ENCODE measurements at places on chromosomes 5 and 9.

- no peak for DNase-seq
These were observed 76.2 kb downstream of the STK10 start for GRCh38 chr5:172111852-172112225.

DNA sequence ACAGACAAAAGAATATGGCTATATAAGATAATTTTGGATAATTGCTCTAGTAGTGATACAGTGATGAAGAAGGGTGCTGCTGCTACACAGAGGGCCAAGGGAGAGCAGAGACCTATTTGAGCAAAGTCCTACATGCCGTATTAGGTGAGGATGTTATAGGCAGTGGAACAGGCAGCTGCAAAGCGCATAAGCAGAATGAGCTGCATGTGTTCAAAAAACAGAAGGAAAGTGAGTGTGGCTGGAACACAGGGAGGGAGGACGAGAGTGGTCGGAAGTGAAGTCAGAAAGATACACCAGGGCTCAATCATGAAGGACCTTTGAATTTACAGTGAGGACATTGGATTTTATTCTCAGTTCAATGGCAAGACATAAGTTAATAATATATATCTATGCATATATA lies 35.4 kb downstream of the ITGA2 start:
- DNase-seq = no peak

- DNase-seq = no peak
These were observed 31.8 kb upstream of the TLR4 start for GRCh38 chr9:117672369-117672768.

- DNase-seq = no peak
These were observed 270.9 kb downstream of the CYLC2 start for GRCh38 chr9:103266064-103266463.

- DNase-seq = peak; percentile 21
These were observed 40.0 kb upstream of the CDK5RAP2 start for GRCh38 chr9:120619751-120620655.

DNA sequence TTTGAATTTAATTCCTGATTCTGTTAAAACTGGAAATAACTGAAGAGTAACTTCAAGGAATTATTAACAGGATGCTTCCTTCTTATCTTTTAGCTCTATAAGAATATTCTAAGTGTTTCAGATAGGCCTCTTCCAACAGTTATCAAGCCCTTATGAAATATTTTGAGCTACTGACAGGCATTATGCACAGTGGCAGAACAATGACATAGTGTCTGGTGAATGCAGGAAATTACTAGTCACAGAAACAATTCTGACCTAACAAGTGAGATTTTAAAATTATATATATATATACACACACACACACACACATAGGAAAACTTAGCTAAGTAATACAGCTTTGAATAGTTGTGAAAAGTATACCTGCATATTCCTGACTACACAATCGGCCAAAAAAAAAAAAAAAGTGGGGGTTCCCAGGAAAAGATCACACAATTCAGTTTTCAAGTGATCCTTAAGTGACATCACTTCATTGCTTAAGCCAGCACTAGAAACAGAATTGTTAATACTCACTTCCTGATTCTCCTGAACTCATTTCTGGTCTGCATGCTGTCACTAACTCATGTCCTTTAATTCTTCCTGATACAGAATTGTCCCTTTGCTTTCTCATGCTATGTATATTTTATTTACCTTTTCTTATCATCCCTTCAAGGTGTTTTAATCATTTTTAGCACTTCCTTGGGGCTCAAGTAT lies 77.3 kb downstream of the SLC25A46 start:
- no peak for DNase-seq

DNA sequence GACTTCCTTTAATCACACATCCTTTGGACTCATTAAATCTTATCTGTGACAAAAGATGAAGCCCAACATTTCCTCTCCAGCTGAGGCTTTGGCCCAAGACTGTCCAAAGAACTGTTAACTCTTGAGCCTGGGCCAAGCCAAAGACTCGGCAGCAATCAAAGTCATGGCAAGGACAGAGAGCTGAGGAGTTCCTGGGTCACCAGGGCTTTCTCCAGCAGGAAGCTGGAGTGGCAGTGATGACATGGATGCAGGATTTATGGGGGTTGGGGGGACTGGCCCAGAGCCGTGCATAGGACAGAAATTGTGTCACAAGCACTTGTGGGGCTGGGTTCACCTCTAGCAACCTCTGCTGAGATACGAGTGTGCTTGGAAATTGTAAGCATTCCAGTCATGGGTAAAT lies 440.3 kb downstream of the PLK2 start:
- DNase-seq = no peak

DNA sequence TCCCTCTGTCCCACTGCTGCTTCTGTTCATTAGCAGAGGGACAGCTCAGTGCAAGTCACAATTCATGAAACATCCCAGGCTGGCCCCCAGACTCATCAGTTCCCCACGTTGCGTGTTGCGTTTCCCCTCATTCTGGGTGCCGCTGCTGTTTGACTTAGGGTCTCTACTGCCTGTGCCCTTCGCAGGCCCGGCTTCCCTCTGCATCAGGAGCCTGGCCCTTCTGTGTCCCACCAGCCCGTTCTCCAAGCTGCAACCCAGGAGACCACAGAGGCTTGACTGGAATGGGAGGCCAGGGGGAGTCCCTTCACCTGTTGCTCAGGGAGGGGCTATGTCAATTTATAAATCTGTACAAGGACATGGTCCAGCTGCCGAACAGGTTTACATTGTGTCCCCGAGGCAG lies 53.9 kb upstream of the SUSD3 start:
- no peak for DNase-seq

GRCh38 chr9:120895951-120896350 lies 19.0 kb upstream of the PHF19 start:
- DNase-seq = no peak

GRCh38 chr9:131635285-131635684 lies 90.0 kb downstream of the PRRT1B start:
- DNase-seq = peak; percentile 85

GRCh38 chr9:26893030-26893676 lies 551 bp upstream of the CAAP1 start:
- no peak for DNase-seq

DNA sequence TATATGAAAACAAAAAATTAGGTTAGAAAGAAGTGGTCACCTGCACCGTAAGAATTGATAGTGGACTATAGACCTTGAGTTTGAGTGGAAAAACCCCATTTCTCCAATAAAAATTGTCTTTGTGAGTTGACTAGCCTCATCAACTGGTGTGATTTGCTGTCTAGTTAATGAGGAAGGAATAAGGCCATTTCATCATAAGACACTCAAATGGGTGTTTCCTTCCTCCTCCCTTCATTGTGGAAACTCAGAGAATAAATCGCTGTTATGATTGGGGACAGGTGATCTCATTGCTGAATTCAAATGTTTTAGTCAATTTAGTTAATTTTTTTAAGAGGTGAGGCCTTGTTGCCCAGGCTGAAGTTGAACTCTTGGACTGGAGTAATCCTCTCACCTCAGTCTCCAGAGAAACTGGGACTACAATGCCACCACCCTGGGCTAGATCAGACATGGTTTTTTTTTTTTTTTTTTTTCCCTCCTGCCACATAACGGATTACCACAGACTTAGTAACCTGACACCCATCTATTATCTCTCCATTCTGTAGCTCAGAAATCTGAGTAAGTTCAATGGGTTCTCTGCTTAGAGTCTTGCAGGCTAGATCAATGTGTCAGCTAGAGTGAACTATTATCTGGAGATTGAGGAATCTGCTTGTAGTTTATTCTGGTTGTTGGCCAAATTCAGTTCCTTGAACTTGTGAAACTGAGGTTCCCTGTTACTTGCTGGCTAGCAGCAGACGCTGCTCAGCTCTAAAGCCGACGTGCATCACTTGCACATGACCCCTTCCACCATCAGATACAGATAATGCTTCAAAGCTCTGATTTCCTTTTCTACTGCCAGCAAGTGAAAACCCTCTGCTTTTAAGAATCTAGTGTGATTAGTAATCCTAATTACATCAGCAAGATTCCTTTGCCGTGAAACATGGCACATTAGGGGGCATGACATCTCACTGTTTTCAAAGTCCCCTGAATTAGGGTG lies 663.8 kb upstream of the CDH9 start:
- no peak for DNase-seq

GRCh38 chr5:66209794-66210193 lies 65.7 kb downstream of the SREK1 start:
- DNase-seq = no peak

GRCh38 chr9:108803428-108804065 lies 52.2 kb downstream of the ACTL7B start:
- no peak for DNase-seq

- no peak for DNase-seq
These were observed 14.6 kb downstream of the ANKS6 start for GRCh38 chr9:98781588-98782383.

DNA sequence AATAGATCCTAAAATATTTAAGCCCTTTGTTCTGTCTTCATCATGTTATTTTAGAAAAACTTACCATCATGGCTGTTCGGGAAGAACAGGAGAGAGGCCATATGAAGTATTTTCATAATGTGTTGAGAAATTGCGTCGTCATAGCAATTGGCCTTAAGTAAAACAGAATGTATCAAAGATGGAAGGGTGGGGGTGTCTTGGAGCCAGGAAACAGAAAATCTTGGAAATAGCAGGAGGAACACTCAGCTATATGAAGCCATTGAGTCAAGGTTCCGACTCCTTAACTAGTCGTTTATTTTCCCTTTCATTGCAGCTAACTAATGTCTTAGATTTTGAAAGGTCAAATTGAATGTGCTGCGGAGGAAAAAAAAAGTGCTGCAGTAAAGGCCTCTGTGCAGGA lies 1.3 kb downstream of the SPTAN1 start:
- peak; percentile 39 for DNase-seq

DNA sequence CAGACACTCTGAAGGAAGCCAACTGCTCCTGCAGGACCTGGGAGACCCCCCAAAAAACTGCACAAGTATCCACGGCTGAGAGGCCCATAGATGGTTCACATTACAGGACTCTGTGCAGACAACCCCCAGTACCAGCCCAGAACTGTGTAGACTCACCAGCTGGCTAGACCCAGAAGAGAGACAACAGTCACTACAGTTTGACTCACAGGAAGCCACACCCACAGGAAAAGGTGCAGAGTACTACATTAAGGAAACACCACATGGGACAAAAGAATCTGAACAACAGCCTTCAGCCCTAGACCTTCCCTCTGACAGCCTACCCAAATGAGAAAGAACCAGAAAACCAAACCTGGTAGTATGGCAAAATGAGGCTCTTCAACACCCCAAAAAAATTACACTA lies 281.2 kb upstream of the RGMB start:
- DNase-seq = no peak

DNA sequence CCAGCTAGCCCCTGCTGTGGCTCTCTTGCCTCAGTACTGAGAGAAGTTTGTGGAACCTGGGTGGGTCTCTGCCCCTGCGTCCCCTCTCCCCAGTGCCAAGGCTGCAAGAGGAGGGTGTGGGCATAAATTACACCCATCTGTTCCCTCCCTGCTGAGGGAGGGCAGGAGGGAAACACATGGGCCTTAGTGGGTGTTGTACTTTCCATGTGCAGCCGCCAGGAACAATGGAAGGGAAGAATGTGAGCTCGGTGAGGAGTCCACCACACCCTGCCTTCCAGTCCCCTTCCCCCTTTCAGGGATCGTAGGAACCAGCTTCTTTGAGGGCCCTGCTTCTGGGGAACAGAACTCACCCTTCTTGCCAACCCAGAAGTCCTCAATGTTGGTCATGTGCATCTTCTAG lies 138.2 kb upstream of the KLF4 start:
- no peak for DNase-seq

DNA sequence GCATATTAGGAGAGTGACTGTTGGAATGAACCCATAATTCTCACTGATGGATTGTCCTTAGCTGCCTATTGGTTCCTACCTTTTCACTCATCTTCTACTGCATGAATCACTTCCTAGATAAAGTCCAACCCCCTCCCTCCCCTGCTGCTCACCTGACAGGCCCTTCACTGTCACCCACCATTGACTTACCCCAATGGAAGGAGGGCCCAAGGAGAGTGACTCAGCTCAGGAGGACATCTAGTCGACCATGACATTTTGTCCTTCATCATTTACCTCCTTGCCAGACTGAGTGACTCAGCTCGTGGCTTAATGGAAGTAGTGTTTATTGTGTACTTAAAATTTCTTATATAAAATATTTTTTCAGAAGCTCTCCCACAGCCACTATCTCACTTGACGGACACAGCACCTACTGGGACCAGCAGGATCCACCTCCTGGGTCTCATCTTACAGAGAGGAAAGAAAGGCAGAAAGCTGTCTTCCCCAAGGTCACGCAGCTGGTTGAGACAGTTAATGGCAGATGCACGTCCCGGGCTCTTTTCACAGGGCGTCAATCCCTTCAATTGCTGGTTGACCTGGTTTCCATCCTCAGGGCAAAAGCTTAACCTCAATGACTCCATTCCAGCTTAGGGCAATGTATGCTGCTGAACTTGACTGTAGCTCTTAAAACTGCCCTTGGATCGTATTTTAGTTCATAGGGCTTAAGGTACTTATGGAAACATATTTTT lies 142.3 kb downstream of the MARCHF11 start:
- DNase-seq = no peak

GRCh38 chr5:170216257-170216864 lies 16.4 kb upstream of the C5orf58 start:
- no peak for DNase-seq

- peak; percentile 45 for DNase-seq
These were observed 145.4 kb downstream of the DENND1A start for GRCh38 chr9:123784518-123784917.

GRCh38 chr9:4260661-4261060 lies 39.2 kb downstream of the GLIS3 start:
- no peak for DNase-seq

DNA sequence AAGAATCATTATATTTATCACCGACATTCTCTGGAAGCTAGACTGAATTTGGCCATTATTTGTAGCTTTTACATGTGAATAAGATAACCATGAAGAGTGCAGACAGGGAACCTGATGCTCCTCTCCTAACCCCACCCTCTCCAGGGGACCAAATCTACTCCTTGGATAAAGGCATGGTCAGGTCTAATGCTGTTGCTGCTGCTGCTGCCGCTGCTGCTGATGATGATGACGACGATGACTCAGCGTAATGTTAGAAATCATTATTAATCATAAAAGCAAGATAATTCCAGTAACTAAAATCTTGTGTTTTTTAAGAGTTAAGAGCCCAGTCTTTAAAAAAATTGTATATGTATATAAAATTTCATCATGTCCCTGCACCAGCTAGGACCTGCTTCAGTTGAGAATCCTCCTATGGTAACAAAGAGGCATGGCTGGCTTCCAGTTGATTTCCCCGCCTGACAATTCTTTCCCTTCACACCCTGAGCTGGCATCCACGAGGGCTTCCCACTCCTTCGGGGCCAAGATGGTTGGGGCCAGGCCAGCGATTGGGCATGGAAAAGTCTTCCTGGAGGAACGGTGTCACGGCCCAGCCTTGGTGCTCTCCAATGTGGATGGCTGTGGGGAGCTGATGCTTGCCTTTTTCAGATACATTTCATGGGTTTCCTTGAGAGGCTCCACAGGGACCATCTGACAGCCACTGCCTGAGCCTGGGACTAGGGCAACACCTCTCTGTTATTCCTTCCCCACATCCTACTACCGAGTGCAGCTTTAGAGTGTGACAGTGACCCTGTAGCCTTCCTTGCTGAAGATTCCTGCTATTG lies 400.0 kb downstream of the CTNND2 start:
- DNase-seq = no peak

- DNase-seq = no peak
These were observed 407.5 kb downstream of the AGTPBP1 start for GRCh38 chr9:85334228-85334627.

- DNase-seq = no peak
These were observed 32.7 kb upstream of the SLC9A3 start for GRCh38 chr5:556909-557441.

GRCh38 chr9:98255061-98255577 lies 330 bp downstream of the TBC1D2 start:
- DNase-seq = peak; percentile 10

GRCh38 chr9:136438548-136439480 lies 831 bp downstream of the INPP5E start:
- DNase-seq = peak; percentile 7

GRCh38 chr9:88676644-88677043 lies 141.7 kb downstream of the NXNL2 start:
- DNase-seq = no peak

Data from amniotic stem cell (primary cell).